PC-9 (cell line): ENCODE measurements at places on chromosomes 4 and X. TPM values are rescaled to one million over a fixed set of nuclear protein-coding genes. Genes with fewer than 3 reads are reported as not detected.

GRCh38 chr4:10732235-10732913, 47.8 kb upstream of the CLNK start:
- H3K4me3 ChIP-seq: no peak overlapping the region
- no peaks in the 10 kb centered on the region for H3K4me1 ChIP-seq
- no peaks in the 10 kb centered on the region for H3K27me3 ChIP-seq
- H3K27ac ChIP-seq: no peak overlapping the region

GRCh38 chr4:147518846-147519767, 38.2 kb downstream of the EDNRA start:
- peak; percentile 44 for DNase-seq
- H3K36me3 ChIP-seq: no peaks in the 10 kb centered on the region
- H3K4me3 ChIP-seq: no peak overlapping the region
- H3K4me1 ChIP-seq: no peaks in the 10 kb centered on the region

GRCh38 chr4:82219346-82219745, 154.4 kb downstream of the HNRNPD start:
- no peak overlapping the region for H3K4me3 ChIP-seq
- no peaks in the 10 kb centered on the region for H3K4me1 ChIP-seq
- DNase-seq: no peak
- H3K27ac ChIP-seq: no peak overlapping the region

DNA sequence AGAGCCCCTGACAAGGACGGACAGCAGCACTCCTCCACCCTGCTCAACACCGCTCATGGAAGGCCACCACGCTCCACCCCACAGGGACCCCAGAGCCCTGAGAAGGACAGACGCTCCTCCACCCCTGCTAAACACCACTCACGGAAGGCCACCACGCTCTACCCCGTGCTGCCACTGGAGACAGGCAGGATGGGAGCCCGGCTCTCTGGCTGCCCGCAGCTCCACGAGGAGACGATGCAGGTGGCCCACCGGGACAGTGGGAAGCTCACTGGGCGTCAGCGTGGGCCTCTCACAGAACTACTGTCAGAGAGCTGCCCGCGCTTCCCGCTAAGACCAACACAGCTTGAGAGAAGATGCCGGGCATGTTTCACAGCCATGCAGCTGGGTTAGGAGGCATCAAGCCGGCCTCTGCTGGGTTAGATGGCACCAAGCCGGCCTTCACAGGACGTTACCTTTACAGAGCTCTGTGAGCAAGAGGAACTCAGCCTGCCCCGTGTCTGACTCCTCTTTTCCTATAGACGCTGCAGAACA, 20.8 kb downstream of the GAK start:
- H3K27me3 ChIP-seq: no peaks in the 10 kb centered on the region
- 0 out of 2 replicates have a peak, but pooled peaks cover 4% of the 10 kb centered on the region for H3K36me3 ChIP-seq
- no peaks in the 10 kb centered on the region for H3K4me1 ChIP-seq
- H3K27ac ChIP-seq: no peak overlapping the region
- H3K4me3 ChIP-seq: no peak overlapping the region

GRCh38 chr4:5619913-5620625, 88.3 kb downstream of the EVC2 start:
- H3K4me1 ChIP-seq: no peaks in the 10 kb centered on the region
- H3K27ac ChIP-seq: no peak overlapping the region
- H3K27me3 ChIP-seq: no peaks in the 10 kb centered on the region
- H3K4me3 ChIP-seq: no peak overlapping the region
- H3K36me3 ChIP-seq: no peaks in the 10 kb centered on the region
- no peak for DNase-seq

DNA sequence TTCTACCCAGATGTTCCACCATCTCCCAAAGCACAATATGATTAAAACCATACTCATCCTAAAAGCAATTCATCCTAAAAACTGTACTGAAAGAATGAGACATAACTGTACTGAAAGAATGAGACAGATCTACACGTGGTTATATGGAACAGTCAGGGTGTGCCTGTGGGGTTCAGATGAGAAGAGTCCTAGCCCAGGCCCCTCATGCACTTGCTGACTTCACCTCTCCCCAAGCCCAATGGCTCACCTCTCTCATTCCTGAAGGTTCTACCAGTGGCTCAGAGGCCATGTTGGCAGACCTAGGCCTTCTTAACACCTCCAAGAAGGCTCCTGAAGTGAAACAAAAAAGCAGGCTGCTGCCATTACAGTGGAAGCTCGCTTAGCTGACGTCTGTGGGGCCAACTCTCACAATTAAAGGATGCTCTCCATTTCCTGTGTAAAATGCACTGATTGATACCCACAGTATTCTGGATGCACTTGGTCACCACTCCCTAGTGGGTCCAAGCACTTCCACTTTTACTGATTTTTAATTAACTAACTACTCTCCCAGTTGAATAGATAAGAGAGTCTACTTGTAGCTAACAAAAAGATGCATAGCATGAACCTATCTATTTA, 3.8 kb downstream of the PLAC1 start:
- H3K27ac ChIP-seq: no peak overlapping the region
- H3K27me3 ChIP-seq: no peaks in the 10 kb centered on the region
- H3K36me3 ChIP-seq: no peaks in the 10 kb centered on the region
- H3K4me1 ChIP-seq: peaks cover 17% of the 10 kb centered on the region
- no peak for DNase-seq

GRCh38 chrX:103461156-103461555, 58.1 kb downstream of the RAB40A start:
- H3K4me3 ChIP-seq: no peak overlapping the region
- H3K36me3 ChIP-seq: no peaks in the 10 kb centered on the region
- no peak for DNase-seq
- H3K27me3 ChIP-seq: no peaks in the 10 kb centered on the region

- no peak overlapping the region for H3K4me3 ChIP-seq
- no peak overlapping the region for H3K27ac ChIP-seq
- no peaks in the 10 kb centered on the region for H3K27me3 ChIP-seq
Measured at GRCh38 chr4:182478475-182478874, 235.3 kb downstream of the TENM3 start.

DNA sequence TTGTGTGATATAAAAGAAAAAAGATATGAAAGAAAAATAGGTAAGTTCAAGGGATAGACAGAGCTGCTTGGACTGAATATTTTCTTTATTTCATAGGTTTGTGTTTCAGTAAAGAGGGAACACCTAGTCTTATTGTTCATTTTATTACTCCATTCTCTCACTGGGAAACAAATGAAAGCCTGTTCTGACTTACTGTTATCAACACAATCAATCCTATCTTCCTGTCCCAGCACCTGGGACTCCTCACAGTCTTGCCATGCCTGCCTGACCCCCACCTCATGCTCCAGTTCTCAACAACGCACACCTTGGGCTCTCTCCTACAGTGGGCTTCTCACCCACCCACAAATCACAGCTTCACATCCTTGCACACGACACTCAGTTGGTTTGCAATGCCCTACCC, 189.5 kb downstream of the PRDM5 start:
- no peaks in the 10 kb centered on the region for H3K27me3 ChIP-seq
- no peak overlapping the region for H3K27ac ChIP-seq
- no peaks in the 10 kb centered on the region for H3K36me3 ChIP-seq
- H3K4me1 ChIP-seq: no peaks in the 10 kb centered on the region
- H3K4me3 ChIP-seq: no peak overlapping the region

DNA sequence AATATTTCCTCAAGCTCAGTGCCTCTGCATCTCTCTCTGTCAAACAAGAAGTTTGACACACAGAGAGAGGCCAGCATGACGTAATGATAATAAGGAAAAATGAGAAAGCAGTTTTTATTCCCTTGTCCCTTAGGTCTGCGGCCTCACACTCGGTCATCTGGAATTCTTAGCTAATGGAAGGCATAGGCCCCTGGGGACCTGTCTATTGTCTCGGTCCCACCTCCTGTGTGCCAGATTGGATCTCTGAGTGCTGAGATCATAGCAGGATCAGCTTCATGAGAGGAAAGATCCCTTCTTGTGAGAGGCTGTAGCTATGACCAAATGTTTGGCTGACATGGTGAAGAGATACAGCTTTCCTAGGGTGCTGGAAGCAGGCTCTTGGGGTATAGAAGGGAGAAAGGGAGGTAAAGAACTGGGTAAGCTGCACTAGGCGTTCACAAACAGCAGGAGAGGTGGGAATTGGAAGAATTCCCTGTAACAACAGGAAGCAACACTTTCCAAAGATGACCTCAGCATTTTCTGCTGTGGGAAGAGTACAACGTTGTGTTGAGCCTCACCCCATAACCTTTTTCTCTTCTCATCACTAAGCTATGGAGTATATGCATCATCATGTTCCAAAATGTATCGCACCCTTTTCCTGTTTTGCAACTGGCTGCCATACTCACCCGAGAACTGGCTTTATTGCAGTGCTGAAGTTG, 20.2 kb downstream of the TMEM31 start:
- H3K4me3 ChIP-seq: no peak overlapping the region
- no peak for DNase-seq
- H3K27ac ChIP-seq: no peak overlapping the region
- no peaks in the 10 kb centered on the region for H3K36me3 ChIP-seq
- H3K27me3 ChIP-seq: 0 out of 2 replicates have a peak, but pooled peaks cover 3% of the 10 kb centered on the region

- peak; percentile 41 for DNase-seq
- H3K27me3 ChIP-seq: no peaks in the 10 kb centered on the region
- peaks cover 34% of the 10 kb centered on the region for H3K4me1 ChIP-seq
- no peak overlapping the region for H3K4me3 ChIP-seq
Measured at GRCh38 chrX:65677954-65678469, 10.6 kb downstream of the MSN start.

- DNase-seq: no peak
- no peaks in the 10 kb centered on the region for H3K27me3 ChIP-seq
- H3K36me3 ChIP-seq: no peaks in the 10 kb centered on the region
- no peak overlapping the region for H3K4me3 ChIP-seq
- no peak overlapping the region for H3K27ac ChIP-seq
- H3K4me1 ChIP-seq: no peaks in the 10 kb centered on the region
Measured at GRCh38 chrX:33589316-33589715, 378.0 kb upstream of the DMD start.

DNA sequence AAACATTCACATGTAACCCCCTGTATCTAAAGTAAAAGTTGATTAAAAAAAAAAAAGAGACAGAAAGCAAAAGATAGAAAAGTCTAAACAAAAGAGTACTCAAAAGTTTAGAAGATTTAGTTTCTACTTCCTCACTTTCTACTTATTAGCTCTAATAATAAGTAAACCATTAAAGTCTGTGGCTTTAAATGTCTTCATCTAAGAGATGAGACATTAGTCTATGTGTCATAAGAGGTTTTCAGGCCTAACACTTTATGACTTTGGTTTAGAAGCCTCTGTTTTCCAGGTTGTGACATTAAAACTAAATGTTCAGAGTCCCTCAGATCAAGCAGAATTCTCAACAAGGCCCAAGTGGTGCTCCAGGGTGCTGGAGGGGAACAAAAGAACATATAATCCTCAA, 42.2 kb upstream of the GUCY1A1 start:
- no peaks in the 10 kb centered on the region for H3K27me3 ChIP-seq
- DNase-seq: no peak
- no peaks in the 10 kb centered on the region for H3K36me3 ChIP-seq

GRCh38 chr4:170497112-170497511, 407.4 kb upstream of the AADAT start:
- no peak overlapping the region for H3K27ac ChIP-seq
- H3K36me3 ChIP-seq: no peaks in the 10 kb centered on the region
- H3K4me1 ChIP-seq: no peaks in the 10 kb centered on the region
- H3K27me3 ChIP-seq: no peaks in the 10 kb centered on the region
- peak overlapping the region; percentile 38; the same call in 1 of the 2 replicates for H3K4me3 ChIP-seq

DNA sequence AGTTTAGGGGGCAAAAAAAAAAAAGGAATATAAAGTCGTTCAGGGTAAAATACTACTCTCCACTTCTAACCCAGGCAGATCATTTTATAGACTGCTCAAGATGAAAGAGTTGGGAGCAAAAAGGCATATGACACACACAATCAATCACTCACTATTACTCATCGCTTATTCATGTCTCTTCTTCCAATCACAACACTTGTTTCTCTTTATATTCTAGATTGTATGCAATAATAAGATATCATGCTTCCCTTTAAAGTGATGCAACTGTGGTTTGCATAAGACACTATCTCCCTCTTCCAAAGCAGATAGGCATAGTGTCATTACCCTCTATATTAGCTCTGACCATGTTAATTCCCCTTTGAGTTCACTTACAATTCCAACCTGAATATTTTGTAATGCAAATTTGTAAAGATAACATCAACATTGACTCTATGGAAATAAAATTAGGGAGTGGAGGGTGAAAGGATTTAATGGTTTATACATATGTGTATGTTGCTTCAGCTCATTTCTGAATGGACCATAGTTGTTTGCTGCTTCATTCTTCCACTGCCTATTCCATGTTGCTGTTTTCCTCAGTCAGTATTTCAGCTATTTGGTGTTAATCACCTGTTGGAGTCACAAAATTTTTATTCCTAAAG, 154.9 kb upstream of the EPHA5 start:
- H3K27me3 ChIP-seq: no peaks in the 10 kb centered on the region
- no peak overlapping the region for H3K27ac ChIP-seq
- no peaks in the 10 kb centered on the region for H3K36me3 ChIP-seq
- H3K4me3 ChIP-seq: no peak overlapping the region
- no peaks in the 10 kb centered on the region for H3K4me1 ChIP-seq

DNA sequence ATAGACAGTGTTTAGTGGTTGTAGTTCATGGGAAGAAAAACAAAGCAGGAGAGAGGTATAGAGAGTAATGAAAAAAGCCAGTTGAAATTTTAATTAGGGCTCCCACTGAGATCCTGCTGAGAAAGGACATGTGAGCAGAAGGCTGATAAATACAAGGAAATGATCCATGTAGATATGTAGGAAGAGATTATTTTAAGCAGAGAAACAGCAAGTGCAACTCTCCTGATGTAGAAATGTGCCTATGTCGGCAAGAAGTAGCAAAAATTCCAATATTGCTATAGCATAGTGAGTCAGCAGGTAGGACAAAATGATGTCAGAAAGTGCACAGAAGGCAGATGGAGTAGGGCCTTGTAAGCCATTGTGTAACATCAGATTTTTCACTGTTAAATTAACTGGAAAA, 1027.3 kb downstream of the PCDH18 start:
- no peaks in the 10 kb centered on the region for H3K36me3 ChIP-seq
- no peaks in the 10 kb centered on the region for H3K27me3 ChIP-seq
- DNase-seq: no peak
- peak overlapping the region; percentile 60 for H3K27ac ChIP-seq
- H3K4me1 ChIP-seq: peaks cover 10% of the 10 kb centered on the region; the same call in 1 of the 2 replicates
- H3K4me3 ChIP-seq: no peak overlapping the region

DNA sequence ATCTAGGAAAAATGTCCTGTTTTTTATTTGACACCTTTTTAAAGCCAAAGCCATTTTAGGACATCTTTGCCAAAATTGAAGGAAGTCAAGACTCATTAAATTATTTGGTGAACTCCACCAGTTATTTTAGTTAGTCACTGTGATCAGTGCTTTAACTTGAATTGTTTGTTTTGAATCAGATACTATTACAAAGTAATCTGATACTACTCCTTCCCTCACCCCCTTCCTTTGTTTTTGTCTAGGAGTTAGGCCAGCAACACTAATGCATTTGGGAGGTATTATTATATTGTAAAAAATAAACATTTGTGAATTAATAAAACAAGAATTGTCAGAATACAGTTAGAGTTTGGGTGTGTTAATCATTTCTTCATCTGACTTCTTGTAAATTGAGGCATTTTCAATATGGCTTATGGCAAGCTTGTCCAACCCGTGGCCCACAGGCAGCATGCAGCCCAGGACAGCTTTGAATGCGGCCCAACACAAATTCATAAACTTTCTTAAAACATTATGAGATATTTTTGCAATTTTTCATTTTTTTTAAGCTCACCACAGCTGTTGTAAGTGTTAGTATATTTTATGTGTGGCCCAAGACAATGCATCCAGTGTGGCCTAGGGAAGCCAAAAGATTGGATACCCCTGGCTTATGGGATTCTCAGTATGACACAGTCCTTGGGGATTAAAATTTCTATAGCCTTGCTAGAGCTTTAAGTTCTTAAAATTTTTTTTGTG, 182.2 kb downstream of the BMPR1B start:
- H3K36me3 ChIP-seq: no peaks in the 10 kb centered on the region
- H3K27ac ChIP-seq: 0 out of 2 replicates have a peak overlapping the region, but pooled peaks have one; percentile 19
- no peak overlapping the region for H3K4me3 ChIP-seq
- DNase-seq: no peak
- H3K27me3 ChIP-seq: no peaks in the 10 kb centered on the region

VCX3B gene
- total RNA-seq: 0.93 and 1.2 TPM in 2 replicates

DRP2 gene
- 0.80 and 0.94 TPM in 2 replicates for total RNA-seq

BMPR1B gene
- total RNA-seq: 1.1 and 3.2 TPM in 2 replicates

MAGEC2 gene
- not detected in 2 replicates for total RNA-seq
